ENCODE measurements at places on chromosomes 4 and X.

DNA sequence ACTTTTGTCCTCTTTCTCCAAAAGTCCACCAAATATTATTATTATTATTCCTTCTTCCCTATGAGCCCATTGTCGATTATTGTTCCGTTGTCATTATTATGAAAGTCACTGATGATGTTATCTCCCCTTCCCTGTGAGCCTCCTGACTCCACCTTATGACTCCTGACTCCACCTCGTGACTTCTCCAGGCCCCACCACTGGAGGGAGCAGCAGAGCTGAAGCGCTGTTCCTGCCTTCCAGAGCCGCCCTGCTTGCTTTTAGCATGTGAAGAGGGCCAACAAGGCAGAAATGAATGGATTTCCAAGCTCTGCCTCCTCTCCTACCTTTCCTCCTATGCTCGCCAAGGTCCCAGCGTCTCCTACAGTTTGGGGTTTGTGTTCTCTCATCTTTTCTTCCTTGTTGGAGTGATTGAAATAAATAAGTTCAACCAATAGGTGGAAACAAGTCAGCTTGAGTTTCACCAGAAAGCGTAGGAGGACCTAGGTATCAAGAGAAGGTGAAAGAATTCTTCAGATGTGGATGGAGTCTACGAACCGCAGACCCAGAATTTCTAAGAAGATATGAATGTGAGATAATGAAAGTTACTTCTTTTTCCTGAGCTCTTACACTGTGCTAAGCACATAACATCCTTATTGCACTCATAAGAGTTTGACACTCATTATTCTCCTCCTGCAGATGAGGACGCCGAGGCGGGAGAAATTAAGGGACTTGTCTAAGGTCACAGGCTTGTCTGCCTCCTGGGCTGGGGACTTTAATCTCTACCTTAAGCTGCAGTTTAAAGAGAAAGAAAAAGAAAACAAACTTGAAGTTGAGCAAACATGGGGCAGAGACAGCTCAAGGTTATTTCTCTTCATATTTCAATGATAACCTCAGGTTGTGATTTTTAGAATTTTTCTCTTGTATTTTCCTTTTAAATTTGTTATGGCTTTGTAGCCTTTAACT lies 26.1 kb downstream of the IGSF1 start:
- no peak for DNase-seq

DNA sequence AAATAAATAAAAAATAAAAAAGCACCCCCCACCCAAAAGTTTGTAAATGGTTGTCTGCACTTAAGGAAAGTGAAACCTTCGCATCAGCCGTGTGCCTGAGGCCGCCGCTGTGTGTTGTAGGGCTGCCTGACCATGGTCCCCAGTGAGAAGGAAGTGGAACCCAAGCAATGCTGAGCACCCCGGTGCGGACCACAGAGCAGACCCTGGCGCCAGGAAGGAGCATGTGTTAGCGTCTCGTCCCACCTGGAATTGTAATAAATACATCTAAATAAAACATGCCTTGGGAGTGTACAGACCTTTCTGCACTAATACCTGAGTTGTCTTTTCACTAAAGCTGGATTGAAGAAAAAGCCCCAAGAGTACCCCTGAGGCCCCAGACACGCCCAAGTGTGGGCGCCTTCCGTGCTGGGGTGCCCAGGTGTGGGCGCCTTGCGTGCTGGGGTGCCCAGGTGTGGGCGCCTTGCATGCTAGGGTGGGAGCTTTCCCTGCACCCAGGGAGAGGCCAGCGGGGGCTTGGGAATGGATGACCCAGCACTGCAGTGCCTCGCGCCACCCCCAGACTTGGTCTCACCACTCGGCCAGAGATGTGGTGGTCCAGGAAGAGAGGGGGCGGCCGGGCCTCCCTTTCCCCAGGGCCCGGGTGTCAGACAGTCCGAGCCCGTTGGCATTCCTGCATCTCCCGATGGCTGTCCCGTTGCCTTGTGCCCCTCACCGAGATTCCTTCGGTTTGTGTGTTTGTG lies 33.7 kb downstream of the HTT-AS start:
- DNase-seq = peak; percentile 72

GRCh38 chr4:77185686-77186085 lies 28.7 kb downstream of the CCNG2 start:
- DNase-seq = no peak

GRCh38 chr4:176443117-176443516 lies 123.4 kb downstream of the SPCS3 start:
- DNase-seq = no peak

GRCh38 chr4:174122705-174123104 lies 160.8 kb downstream of the FBXO8 start:
- DNase-seq = no peak

- DNase-seq = no peak
These were observed 9.3 kb upstream of the ALG13 start for GRCh38 chrX:111671668-111672067.

- no peak for DNase-seq
These were observed 65.2 kb downstream of the SERPINA7 start for GRCh38 chrX:105973387-105973739.

GRCh38 chr4:186240848-186241491 lies 13.7 kb downstream of the KLKB1 start:
- no peak for DNase-seq

DNA sequence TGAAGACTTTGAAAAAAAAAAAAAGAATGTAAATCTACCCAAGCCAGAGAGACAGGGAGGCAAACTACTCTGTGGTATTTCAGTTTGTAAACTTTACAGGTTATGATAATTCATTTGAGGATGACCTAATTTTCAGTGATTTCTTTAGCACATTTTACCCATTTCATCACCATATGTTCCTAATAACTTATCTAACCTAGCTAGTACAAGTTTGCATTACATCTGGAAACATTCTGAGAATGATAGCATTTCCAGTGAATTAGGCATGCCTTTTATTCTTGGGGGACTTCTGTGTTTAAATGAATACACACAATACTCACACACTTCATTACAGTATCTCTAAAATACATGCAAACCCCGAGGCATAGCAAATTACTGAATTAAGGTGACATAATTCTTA lies 1055.5 kb downstream of the PCDH18 start:
- no peak for DNase-seq

DNA sequence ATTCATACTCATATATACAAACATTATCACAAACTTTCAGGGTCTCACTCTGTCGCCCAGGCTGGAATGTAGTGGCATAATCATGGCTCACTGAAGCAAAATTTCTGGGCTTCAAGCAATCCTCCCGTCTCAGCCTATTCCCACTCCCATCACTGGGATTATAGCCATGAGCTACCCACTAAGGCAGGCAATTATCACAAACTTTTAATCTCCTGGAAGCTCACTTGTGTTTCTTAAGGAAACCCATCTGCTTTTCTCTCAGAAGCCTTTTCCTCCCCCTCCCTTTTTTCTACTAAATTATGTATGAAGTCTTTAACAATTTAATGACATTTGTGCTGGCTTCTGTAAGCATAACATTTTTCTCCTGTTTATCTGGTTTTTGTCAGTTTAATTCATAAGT lies 170.5 kb downstream of the AREG start:
- DNase-seq = no peak

GRCh38 chrX:13469963-13470684 lies 99.3 kb upstream of the EGFL6 start:
- DNase-seq = no peak

DNA sequence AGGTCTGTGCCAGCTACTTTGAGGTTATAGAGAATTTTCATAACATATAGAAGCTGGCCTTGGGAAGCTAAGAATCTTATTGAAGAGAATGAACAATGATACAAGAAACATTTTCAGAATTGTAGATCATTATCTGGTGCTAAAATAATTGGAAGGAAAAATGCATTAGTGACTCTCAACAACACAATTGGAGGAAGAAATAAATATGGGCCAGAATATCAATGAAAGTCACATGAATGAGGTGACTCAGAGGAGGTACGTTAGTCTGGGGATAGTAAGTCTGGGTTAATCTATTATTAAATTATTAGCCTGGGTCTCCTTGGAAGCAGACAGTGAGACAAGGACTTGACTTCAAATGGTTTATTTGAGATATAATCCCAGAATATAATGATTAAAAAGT lies 529.3 kb upstream of the SLIT2 start:
- DNase-seq = no peak

- no peak for DNase-seq
These were observed 286.1 kb upstream of the TENM3 start for GRCh38 chr4:181957088-181957487.

DNA sequence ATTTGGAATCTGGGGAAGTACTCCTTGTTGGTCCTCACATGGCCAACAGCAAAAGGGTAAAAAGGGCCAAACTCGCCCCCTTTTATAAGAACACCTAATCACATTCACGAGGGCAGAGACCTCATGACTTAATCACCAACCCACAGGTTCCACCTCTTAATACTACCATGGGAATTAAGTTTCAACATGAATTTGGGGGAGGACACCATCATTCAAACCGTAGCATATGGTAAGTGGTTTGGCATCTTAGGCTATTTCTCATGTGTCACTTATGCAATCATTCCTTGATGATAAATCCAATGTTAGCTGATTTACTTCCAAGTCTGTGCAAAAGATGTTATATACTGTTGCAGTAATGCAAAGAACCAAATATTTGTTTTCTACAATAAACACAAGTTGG lies 302.9 kb upstream of the FAM241A start:
- no peak for DNase-seq

DNA sequence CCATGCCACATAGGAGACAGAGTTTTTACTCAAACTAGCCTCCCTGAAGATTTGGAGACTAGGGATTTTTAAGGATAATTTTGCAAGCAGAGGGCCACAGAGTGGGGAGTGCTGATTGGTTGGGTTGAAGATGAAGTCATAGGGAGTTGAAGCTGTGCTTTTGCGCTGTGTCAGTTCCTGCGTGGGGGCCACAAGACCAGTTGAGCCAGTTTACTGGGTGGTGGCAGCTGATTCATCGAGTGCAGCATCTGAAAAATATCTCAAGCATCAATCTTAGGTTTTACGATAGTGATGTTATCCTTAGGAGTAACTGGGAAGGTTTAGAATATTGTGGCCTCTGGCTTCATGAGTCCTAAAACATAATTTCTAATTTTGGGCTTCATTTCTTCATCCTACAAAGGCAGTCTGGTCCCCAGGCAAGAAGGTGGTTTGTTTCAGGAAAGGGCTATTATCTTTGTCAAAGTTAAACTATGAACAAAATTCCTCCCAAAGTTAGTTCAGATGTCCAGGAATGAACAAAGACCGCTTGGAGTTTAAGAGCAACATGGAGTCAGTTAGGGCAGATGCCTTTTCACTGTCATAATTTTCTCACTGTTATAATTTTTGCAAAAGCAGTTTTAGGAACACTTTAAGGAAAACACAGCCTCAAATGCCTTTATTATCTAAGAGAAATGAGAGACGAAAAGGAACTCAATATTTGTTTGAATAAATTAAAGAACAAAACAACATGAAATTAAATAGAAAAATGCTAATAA lies 960.8 kb upstream of the PRKX start:
- no peak for DNase-seq

DNA sequence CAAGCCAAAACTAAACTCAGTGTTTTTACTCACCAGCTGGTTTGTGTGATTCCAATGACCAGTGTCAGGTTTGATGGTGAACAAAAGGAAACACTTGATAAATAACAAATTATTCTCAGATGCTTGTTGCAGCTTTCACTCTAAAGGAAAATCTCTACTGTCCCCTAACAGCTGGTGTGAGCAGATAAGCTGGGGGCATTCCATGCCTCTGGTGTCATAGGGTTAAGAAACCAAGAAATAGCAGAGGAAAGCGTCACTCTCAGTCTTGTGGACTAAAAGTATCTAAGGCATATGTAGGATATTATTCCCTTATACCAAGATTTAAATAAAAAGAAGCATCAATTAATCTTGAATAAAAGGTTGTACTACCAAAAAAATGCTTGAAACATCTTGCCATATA lies 24.3 kb downstream of the TRPC5 start:
- no peak for DNase-seq

- peak; percentile 74 for DNase-seq
These were observed 53.8 kb upstream of the OTUD4 start for GRCh38 chr4:145234091-145234706.

All from GM13976 (cell line).